ENCODE measurements at places on chromosomes 12 and 14.

DNA sequence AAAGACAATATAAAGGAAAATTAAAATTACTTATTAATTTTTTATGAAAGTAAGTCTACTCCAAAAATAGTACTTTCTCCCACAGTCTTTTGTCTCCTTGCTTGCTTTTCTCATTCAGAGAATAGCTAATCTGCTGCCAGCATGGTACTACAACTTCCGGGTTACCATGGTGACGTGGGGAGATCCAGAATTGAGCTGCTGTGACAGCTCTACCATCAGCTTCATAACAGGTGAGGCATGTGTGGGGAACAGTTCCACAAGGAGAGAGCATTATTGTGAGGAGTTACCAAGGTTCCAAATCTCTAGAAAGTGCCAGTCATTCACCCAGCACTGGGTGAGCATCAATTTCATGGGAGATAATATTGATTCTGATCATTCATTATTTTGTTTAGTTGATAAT lies 197.8 kb downstream of the PTPRO start:
- no peak for DNase-seq

GRCh38 chr12:83827193-83827592 lies 1085.4 kb downstream of the SLC6A15 start:
- no peak for DNase-seq

GRCh38 chr12:121288158-121288845 lies 8.2 kb downstream of the CAMKK2 start:
- DNase-seq: no peak

DNA sequence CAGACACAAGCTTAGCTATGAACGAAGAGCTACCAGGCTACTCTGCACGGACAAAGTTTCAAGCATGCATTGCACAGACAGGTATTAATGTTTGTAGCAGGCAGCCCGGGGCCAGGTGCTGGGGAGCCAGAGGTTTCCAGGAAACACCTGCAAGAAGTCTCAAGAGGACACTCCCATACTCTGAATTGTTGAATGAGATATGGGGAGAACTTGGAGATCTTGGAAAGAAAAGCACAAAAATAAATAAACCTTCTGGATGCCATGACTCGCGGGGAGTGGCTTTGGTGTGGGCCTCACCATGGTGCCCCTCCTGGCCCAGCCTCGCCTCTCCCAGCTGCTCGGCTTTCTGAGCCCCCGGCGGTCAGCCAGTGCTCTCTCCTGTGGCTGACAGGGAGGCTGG lies 186.8 kb downstream of the TTC7B start:
- DNase-seq: no peak

GRCh38 chr12:48999371-49000131 lies at the start of gene DDN:
TSS of gene DDN (minus strand) at chr12:48999375. CDS start at chr12:48999287, 88 bp downstream.
- no peak for DNase-seq

GRCh38 chr12:94150240-94151121 lies 2.1 kb downstream of the PLXNC1 start:
- DNase-seq: peak; percentile 83

DNA sequence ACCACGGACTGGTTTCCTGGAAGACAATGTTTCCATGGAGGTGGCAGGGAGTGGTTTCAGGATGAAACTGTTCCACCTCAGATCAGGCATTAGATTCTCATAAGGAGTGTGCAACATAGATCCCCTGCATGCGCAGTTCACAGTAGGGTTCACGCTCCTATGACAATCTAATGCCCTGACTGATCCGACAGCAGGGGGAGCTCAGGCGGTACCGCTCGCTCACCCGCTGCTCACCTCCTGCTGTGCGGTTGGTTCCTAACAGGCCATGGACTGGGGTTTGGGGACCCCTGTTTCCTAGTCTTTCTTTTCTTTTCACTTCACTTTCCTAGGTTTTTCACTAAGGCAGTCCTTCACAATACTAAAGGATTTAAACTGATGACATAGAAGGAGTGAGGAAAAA lies 39.6 kb downstream of the GUCY2C start:
- no peak for DNase-seq

DNA sequence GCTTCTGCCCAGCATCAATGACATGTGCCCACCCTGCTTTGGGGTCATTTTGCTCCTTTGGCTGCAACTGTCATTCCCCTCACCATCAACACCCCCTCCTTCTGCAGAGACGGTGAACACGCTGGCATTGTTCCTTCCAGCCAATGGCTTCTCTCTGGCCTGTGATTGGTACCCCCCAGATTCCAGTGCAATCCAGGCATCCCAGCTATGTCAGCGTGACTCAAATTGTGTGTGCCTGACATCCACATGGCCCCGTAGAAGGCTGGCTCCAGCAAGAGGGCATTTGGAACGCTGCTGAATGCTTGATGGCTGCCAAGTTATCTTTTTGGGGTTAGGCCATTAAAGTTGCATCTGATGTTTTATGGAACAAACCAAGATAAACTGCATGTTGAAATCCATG lies 21.0 kb upstream of the CCND2 start:
- DNase-seq: no peak

- DNase-seq: no peak
Measured at GRCh38 chr14:76937181-76938091, 91.1 kb downstream of the IRF2BPL start.

GRCh38 chr14:103512701-103513611 lies 9.7 kb downstream of the CKB start:
- DNase-seq: no peak

DNA sequence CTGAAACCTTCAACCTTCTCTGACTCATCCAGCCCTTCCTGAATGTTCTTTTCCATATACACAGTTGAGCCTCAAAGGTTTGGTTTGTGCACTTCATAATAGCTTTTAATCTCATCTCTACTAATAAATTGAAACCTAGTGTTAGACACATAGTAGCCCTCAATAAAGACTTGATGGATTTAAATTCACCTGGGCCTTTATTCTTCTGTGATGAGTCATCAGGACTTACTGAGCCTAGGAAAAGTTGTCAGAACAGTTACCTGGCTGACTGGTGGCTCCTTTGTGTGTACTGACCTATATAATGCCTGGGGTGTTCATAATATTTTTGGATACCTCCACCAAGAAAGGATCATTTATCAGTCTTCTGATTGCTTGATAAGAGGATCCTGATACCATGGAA lies 86.4 kb upstream of the NTF3 start:
- no peak for DNase-seq

DNA sequence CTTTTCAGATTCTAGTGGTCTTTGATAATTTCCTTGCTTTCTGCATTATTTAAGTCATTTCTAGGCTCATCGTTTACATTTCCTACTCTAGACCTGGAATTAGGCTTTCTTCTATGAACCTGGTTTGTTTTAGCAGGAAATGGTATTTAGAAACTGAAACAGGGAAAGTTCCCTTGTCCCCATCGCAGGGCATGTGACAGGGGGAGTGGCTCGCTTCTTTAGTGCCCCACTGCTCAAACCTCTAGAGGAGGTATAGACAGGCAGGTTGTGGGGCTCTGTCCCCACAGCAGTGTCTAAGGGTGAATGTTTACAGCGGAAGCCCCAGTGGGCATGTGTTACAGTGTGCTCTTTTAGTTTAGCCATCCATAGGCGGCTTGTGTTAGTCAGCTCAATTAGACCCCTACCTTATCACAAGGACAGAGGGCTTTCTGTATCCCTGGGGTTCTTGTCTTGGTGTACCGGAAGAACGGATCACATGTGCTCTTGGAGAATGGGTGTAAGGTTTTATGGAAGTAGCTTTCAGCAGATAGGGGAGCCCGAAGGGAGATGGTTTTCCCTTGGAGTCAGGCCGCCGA lies 25.0 kb downstream of the IFT81 start:
- DNase-seq: no peak

DNA sequence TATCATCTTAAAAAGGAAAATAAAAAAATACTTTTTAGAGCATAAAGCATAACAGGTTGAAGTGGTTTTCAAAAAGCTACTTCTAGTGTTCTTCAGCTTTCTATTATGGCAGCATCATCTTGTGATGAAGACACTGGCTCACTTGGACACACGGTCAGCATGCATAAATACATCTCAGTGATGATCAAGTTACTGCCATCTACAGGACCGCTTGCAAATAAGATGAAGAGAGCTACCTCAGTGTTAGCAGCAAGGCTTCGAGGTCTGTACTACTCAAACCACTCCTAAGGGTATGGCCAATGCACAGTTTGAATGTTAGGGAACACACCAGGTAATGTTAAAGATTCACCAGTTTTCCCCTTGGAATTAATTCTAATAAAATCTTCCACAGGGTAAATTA lies 58.8 kb downstream of the GALC start:
- DNase-seq: no peak

DNA sequence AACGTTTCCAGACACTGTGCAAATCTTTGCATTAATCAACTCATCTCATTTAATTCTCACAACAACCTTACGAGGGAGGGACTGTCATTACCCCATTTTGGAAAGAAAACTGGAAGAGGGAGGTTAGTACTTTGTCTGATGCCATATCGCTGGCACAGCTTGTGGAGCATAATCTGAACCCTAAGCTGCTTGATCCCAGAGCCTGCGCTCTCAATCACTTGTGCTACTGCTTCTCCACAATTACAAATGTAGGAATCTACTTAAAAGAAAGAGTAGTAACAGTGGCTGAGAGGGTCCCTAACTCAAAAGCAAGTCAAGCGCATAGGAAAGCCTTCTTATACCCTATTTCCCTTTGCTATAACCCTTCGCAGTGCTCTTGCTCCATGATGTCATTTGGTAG lies 3.2 kb downstream of the EFS start:
- no peak for DNase-seq

- DNase-seq: no peak
Measured at GRCh38 chr12:64560396-64561301, 49.6 kb upstream of the RASSF3 start.

GRCh38 chr12:3646561-3647241 lies 106.2 kb downstream of the CRACR2A start:
- no peak for DNase-seq

DNA sequence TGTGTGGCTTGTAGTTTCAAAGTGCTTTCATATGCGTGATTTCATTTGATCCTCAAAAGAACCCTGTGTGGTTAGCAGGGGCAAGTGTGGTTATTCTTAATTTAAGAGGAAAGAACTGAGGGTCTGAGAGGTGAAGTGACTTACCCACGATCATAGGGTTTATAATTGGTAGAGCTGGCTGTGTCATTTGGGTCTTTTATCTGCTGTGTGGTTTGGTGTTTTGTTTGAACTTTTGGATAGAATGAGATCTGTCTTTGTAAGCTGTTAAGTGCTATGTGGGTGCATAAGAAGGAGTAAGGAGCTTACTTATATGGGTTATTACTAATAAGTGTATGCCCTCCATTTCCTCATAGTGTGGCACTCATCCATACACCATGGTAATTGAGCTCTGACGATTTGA lies 190.0 kb downstream of the CACNA1C start:
- DNase-seq: no peak

- no peak for DNase-seq
Measured at GRCh38 chr14:78403278-78403815, 233.2 kb downstream of the NRXN3 start.

- DNase-seq: peak; percentile 63
Measured at GRCh38 chr12:24803430-24804245, 145.3 kb downstream of the BCAT1 start.

DNA sequence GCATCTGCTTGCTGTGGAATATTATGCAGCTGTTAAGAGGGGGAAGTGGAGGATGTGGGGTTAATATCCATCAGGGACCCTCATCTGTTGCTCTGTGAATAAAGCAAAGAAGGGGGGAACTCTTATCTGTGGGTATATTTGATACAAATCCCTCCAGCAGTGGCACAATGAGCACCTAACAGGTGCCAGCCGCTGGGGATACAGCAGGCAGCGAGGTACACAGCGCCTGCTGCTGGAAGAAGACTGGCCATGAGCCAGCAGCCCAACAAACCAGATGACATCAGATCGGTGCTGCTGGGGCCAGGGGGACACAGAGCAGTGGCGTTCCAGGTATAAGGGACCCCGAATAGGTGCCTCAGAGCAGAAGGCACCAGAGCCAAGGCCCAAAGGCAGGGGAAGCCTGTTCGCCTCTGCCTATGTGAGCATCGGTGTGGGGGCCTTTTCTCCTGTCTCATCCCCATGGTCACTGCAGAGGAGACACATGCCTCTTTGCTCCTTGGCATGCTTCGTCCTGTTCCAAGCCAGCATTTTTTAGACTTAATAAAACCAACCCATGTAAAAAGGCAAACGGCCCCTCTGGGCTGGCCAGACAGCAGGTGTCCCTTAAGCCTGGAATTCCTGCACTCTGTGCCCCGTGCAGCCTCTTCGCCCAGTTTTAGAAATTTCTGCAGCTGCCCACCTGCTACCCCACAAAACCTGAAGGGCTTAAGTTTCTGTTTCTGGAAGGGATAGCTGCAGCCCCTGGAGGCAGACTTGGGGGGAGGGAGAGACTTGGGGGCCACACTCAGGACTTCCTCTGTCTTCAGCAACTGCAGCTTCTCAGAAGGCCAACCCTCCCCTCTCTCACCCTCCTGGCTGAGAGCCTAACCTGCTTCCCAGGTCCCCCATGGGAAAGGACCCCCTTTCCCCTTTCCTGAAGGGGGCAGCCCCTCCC lies 1.6 kb upstream of the CKB start:
- no peak for DNase-seq

DNA sequence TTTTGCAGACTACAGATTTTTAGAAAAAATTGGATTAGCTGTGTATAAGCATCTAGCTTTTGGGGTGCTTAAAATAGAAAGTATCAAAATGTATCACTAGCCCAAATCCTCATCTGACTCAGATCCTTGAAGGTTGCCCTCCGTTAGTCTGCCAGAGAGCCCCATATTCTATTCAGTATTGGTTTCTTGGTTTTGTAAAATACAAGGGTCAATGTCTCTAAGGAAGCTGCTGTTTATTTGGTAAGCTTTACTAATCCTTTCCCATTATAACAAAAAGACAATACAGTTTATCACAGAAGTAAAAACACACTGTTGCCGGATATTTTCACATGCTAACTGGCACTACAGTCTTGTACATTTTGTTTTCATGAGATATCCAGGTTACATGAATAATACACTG lies 92.8 kb upstream of the PTHLH start:
- DNase-seq: no peak

DNA sequence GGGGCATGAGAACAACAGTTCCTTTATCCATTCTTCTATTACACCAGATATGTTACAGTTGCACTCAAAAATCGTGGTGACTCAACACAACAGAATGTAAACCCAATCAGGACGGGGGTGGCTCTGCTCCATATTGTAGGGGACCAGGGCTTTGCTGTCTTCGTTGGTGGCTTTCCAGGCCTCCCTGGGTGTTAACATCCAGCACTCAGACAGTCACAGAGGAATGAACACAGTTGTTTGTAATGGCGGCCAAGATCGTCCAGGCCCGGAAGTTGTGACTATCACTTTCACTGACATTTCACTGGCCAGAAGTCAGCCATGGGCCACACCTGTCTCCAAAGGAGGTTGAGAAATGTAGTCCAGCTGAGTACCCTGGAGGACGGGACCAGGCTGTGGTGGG lies 204.1 kb downstream of the CACNA1C start:
- no peak for DNase-seq

DNA sequence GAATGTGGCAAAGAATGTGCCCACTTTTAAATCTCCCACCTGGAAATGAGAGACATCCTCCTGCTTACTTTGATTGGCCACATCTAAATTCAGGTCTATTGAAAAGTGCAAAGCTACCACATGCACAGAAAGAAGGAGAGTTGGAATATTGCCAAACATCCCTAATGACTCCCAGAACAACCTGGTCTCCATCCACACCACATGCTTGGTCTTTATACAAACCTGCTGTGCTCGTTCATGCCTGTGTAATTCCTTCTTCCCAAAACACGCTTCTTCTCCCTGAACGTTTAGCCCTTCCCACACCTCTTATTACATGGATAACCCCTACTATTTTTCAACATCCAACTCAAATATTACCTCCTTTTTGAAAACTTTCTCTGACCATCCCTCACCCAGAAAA lies 66.2 kb upstream of the BCL2L14 start:
- DNase-seq: no peak

GRCh38 chr12:75695926-75696325 lies 184.5 kb upstream of the KRR1 start:
- no peak for DNase-seq

GRCh38 chr12:132422381-132423043 lies 67.4 kb upstream of the FBRSL1 start:
- DNase-seq: no peak
